ENCODE measurements at places on chromosomes 1 and 21.

DNA sequence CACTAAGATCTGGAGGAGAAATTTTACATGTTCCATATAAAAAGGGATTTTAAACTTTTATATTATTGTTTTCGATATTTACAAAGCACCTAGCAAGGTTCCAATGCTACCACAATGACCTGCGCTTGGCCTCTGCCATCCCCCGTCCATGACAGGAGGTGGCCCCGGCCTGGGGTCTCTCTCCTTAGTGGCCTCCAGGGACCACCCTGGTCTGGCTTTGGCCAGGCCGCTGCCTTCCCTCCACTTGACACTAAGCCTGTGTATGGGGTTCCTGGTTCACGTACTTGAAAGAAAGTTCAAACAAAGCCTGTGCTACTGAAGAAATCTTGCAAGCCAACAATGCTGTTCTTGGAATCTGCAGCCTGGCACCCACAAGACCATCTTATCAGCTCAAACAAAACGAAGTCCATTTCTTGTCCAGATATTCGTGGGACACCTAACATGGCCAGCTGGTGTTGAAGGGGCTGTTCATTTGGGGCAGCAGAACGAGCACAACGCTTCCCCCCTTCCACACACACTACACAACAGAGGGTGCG lies 12.8 kb downstream of the PRDM15 start:
- no peak for DNase-seq

DNA sequence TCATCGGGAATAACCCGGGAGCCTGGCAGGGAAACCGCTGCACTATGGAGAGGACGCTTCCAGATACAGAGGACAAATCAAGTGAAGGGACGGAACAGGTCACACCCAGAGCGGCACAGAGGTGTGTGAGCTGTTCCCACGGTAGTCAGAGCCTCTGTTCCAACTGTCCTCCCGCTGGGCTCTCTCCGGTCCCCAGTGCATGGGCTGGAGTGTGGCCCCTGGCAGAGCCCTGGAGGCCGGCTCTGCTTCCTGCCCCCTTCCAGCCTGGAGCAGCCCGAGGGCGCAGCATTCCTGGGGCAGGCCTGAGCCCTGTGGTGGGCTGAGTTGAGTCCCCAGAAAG lies 11.9 kb upstream of the ZBTB21 start:
- DNase-seq, result no peak

- no peak for DNase-seq
These were observed 102.4 kb upstream of the ZNF281 start for GRCh38 chr1:200512191-200512590.

- DNase-seq, result no peak
These were observed 742 bp upstream of the PDE9A start for GRCh38 chr21:42652527-42653230.

Data from stimulated activated naive CD8-positive, alpha-beta T cell treated with anti-CD3 and anti-CD28 coated beads, Interleukin-15, Interleukin-2, amounts not matched to agents 100 U/mL and 50 U/mL, for 24 hours (primary cell).